ENCODE measurements at places on chromosomes 5 and 9.

GRCh38 chr9:120712539-120713031 lies 1.7 kb downstream of the MEGF9 start:
- no peak for DNase-seq

GRCh38 chr9:99555792-99556191 lies 265.9 kb upstream of the NR4A3 start:
- DNase-seq, result no peak

DNA sequence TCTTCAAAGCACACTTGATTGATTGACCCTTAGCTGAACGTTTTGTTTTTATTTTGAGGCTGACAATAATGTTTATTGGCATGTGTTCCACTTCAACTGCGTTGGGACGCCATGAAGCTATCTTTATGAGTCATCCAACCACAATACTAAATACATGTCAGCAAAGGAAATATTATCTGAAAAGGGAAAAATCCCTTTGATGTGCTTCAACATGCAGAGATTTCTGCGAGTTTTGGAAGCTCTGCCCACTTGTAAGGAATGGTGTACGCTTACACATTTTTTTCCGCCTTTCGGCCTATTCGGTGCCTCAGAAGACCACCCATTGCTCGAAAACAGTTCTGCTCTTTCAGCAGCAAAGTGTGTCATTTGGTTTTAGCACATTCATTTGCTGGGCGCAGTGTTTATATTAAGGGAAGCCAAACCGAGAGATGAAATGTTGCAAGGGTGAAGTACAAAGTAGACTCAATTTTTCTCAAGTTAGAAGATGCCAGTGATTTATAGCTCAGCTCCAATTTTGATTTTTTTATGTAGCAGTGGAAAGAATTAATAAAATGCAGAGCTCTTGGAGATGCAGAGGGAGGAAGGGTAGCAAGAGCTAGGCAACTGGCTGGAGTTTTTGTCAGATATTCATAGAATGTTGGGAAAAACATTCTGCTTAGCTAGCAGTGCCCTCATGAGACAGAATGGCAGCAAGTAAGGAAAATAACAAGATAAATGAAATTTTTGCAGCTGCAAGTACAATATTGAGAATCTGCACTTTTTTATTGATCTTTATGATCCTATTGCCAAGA lies 68.9 kb downstream of the PRDM6 start:
- DNase-seq, result peak; percentile 49

DNA sequence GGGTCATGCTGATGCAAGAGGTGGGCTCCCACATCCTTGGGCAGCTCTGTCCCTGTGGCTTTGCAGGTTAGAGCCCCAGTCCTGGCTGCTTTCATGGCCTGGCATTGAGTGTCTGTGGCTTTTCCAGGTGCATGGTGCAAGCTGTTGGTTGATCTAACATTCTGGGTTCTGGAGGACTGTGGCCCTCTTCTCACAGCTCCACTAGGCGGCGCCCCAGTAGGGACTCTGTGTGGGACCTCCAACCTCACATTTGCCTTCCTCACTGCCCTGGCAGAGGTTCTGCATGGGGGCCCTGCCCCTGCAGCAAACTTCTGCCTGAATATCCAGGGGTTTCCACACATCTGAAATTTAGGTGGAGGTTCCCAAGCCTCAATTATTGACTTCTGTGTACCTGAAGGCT lies 150.1 kb downstream of the NNT start:
- no peak for DNase-seq

DNA sequence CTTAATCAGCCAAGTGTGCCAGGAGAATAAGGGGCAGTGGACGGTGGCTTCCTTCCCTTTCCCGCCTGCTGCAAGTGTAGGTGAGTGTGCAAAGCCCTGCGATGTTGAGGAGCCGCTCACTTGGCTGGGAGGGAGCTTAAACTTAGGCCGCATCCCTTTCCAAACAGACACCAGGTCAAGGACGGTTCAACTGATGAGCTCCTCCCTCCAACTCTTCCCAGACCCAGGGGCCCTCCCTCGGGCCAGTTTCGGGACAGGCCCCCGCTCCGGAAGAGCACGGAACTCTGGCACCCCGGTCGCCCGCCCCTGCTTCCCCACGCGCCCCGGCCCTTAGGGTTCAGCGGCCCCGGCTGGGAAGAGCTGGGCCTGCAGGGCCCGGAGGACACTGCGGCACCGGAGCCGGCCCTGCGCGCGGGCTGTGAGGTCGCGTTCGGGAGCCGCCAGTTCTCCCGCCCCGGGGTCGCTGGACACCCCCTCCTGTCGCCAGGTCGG lies 481 bp downstream of the MRPL36 start:
- no peak for DNase-seq
